Dermis blood vessel endothelial cell (primary cell): ENCODE measurements at places on chromosomes 5 and 9.

DNA sequence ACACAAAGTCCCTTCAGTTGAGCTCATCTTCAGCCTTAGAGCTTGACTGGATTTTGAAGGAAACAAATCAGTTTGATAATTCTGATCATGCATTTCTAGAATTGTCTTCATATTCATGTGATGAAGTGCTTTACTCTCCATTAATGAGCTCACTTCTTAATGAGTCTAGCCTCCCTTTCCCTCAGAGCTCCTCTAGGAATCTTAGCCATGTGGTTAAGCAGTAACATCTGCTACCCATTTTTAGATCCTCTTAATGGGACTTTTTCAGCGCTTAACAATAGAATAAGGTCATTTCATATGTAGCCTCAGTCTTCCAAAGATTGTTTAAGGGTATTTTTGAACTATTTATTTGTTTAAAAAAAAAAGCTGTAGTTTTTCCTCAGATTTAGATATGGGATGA is 36.9 kb upstream of the LURAP1L start:
- no peak for DNase-seq

GRCh38 chr9:89448381-89448780 is 49.5 kb downstream of the SEMA4D start:
- DNase-seq: no peak

- no peak for DNase-seq
Observed at GRCh38 chr5:102271759-102272158, 24.3 kb downstream of the SLCO4C1 start.

GRCh38 chr5:171614511-171614910 is 171.1 kb upstream of the SMIM23 start:
- DNase-seq: no peak

DNA sequence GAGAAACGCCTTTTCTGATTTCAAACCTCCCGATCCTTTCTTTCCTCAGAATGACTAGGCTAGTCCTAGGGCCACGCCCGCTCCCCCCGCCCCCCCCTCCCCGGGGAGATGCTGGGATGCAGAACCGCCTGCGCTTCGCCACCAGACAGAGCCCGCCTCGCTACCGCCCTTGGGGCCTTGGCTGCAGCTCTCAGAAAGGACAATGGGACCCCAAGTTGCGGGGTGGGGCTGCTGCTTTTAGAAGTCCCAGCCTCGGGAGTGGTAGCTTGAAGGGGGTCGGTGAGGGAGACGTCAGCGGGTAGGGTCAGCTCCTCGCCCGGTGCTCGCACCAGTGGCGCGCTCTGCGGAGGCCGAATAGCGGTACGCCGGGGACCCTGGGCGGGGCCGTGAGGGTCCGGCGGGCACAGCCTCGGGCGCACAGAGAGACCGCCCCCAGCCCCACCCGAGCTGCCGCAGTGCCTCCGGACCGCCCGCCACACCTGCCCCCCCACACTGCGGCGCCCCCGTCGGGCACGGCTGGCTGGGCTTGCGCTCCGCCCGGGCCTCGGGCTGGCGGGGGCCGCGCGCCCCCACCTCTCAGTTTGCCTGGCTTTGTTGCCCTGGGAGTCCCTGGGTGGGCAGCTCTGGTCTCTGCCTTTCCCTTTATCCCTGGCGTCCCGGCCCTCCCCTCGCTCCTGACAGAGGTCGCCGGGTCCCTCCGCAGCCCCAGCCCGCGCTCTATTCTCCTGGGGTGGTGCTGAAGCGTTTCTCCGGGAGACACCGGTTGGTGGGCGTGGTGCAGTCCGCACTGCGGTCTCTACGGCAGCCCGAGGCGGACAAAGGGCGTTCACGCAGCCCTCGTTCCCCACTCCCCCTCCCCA is 1.2 kb downstream of the MAP1B start:
- DNase-seq: peak; percentile 84

DNA sequence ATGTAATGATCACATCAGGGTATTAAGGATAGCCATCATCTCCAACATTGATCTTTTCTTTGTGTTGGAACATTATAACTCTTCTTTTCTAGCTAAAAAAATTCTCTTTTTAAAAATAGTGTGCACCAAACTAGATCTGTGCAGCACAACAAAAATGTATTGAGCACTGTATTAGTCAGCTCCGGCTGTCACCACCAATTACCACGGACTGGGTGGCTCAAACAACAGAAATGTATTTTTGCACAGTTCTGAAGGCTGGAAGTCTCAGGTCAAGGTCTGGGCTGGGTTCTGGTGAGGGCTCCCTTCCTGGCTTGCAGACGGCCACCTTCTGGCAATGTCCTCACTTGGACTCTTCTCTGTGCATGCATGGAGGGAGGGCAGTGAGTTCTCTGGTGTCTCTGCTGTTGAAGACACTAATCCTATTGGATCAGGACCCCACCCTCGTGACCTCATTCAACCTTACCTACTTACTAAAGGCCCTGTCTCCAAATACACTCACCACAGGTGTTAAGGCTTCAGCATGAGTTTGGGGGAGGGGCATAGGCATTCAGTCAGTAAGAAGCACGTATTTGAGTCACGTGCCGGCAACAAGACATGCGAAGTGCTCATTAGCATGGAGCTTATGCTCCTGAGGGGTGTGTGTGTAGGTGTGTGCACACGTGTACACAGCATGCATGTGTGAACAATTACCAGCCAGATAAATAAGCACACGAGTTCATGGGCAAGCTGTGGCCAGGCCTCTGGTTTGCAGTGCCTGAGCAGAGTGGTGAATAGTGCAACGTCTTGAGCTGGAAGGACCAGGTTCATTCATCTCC is 89.4 kb upstream of the SH3PXD2B start:
- DNase-seq: no peak

- DNase-seq: peak; percentile 19
Observed at GRCh38 chr9:131609099-131609830, 63.9 kb downstream of the PRRT1B start.

DNA sequence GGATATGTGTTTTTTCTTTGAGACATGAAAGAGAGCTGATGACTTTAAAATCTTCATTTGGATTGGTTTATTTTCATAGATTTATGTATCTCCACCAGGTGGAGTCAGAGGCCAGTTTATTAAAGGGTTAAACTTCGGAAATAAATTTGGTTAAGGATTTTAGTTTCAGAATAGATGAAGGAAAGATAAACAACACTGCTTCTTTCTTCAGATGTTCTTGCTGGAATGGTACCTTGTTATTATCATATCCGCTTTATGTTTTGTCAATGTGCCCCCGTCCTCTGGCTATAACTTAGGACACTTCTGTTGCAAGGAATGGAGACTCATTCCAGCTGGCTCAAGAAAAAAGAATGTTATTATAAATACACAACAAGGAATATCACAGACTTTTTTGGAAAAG is 81.2 kb downstream of the ALDH1A1 start:
- peak; percentile 66 for DNase-seq

DNA sequence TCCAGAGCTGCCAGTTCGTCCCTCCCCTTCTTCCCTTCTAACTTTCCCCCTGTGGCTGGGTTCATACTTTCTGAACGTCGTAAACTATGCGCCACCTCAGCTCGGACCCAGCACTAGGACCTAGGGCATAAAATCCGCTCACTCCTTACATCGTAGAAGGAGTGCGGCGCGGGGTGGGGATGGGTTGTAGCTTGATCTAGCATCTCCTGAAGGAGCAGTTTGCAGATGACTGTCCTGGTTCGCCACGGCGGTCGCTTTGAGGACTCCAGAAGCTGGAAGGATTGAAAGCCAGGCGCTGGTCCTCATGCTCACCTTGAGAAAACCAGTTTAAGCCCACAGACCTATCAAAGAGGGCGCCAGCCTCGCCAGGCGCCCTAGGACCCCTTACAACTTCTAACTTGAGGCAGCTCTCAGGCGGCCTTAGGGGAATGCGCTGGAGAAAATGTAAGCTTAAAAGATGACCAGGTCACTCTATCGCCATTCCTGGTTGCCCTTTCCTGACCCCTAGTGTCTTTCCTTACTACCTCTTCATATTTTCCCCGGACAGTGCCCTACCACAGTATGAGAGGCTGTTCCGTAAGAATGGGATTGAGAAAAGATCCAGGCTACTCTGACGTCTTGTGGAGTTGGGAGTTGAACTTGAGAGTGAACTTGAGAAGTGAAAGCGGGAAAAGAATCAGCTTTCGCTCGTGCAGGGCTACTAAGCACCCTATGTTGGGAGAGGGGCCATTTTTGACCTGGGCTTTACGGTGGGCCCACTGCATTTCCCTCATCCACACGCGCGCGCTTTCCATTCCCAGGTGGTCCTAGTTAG is 2.8 kb downstream of the RORB start:
- no peak for DNase-seq
